ENCODE measurements at places on chromosomes 13 and 19. TPM values are rescaled to one million over a fixed set of nuclear protein-coding genes. Genes with fewer than 3 reads are reported as not detected.

STOML3 gene
- polyA plus RNA-seq: not detected

PTGER1 gene
- 6.0 TPM for polyA plus RNA-seq

PPM1N gene
- 10.3 TPM for polyA plus RNA-seq

ZNF90 gene
- polyA plus RNA-seq: 1.5 TPM

ZNF729 gene
- polyA plus RNA-seq: not detected

FCGBP gene
- 0.07 TPM for polyA plus RNA-seq

TEX26 gene
- not detected for polyA plus RNA-seq

ADGRE1 gene
- polyA plus RNA-seq: 11.2 TPM
